CD4-positive, alpha-beta T cell treated with Interleukin-1 beta for 1 hour (primary cell): ENCODE measurements at places on chromosomes 1 and 21.
A peak's percentile ranks its signal among the peaks of the same experiment; 100 is the strongest.

DNA sequence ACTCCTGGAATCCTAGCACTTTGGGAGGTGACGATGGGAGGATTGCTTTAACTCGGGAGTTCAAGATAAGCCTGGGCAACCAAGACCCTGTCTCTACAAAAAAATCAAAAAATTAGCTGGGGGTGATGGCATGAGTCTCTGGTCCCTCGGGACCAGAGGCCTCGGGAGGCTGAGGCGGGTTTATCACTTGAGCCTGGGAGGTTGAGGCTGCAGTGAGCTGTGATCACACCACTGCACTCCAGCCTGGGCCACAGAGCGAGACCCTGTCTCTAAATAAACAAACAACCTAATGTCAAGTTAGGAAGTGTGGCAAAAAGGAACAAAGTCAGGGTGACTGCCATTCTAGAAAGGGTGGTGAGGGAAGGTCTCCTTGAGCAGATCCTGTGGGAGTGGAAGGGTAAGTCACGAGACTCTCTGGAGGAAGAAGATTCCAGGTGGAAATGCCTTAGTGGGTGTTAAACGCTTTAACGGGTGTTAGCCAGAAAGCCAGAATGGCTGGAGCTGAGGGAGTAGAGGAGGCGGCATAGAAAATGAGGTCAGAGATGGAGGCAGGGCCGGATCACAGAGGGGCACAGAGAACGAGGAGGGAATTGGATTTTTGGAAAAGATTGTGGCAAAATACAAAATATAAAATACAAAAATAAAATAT is 62.2 kb upstream of the ATP5PO start:
- no peak for DNase-seq

DNA sequence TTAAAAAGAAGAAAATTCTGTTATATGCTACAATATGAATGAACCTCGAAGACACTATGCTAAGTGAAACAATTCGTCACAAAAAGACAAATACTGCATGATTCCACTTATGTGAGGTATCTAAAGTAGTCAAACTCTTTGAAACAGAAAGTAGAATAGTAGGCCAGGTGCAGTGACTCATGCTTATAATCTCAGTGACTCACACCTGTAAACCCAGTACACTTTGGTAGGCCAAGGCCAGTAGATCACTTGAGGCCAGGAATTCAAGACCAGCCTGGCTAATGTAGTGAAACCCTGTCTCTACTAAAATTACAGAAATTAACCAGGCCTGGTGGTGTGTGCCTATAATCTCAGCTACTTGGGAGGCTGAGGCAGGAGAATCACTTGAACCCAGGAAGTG is 25.7 kb downstream of the EPHA10 start:
- no peak for DNase-seq

GRCh38 chr1:66495495-66495894 is 38.5 kb upstream of the SGIP1 start:
- no peak for DNase-seq

GRCh38 chr1:28115267-28115666 is 26.9 kb upstream of the EYA3 start:
- peak; percentile 72 for DNase-seq

DNA sequence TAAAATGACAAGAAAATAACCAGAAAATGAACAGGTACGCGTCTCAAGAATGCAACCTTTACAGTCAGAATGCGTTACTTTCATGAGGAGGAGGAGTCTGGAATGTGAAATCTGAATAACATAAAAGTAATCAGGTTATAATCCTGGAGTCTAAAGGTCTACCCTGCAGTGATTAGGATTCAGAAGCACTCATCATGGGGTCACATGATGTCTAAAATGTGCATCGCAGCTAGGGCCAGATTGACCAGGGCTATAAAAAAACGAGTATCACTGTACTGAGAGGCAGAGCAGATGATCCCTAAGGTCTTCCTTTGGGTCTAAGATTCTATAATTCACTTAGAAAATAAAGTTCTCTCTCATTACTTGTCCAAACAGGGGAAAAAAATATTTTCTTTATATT is 7.4 kb downstream of the EIF2D start:
- DNase-seq = no peak

DNA sequence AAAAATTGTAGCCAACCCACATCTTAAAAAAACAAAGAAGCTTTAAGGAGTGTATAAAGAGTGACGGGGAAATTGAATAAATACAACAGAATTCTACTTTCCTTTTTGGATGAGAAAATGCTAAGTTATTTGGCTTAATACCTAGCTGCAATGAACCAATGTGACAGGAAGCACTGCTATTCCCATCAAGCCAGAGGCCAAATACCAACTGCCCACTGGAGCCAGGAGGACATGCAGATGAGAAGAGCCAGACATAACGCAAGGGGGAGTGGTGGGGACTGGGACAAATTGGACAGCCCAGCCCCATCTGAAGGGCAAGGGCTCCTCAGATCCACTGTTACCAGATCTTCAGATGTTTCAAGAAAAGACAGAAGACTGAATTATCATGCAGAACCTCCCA is 25.7 kb downstream of the DNAJC11 start:
- DNase-seq = no peak

GRCh38 chr1:29629401-29629800 is 393.1 kb downstream of the PTPRU start:
- no peak for DNase-seq

DNA sequence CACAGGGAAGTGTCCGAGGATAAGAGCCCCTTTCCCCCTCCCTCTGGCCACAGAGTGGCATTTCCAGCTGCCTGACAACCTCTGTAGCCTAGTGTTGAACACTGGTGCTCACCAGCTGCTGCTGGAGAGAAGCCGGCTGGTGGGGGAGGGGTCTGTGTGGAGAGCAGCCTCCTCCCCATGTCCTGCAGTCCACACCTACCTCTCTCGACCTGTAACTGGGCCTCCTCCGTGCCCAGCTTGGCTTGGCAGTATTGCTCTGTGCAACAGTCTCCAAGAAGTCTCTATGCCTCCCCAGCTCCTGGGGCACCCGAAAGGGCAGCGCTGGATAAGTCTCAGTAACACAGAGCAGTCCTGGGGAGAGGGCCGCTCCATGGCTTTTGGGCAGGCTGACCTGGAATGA is 17.0 kb downstream of the PAPPA2 start:
- no peak for DNase-seq

DNA sequence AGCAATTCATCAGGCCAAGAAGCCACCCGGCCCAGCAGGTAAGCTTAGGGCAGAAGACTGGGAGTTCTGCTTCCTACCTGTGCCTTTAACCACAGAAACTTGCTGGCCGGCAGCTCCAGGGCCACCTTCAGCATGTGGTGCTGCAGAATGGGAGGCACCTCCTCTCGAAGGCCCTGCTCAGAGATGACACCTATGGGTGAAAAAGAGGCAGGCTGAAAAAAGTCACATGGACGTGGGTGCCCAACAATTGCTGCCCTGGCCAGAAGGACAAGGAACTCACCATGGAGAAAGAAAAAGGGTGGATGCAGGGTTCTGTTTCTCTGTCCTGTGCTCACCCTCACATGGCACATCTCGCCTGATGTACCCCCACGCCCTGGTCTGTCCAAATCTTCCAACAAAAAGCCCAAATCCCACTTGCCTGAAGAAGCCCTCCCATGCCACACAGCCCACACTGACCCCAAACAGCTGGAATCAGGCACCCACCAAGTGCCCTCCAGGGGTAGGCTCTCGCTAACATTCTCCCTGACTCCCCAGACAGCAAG is 33.0 kb downstream of the URB1 start:
- DNase-seq = no peak

- DNase-seq = no peak
These were observed 106.4 kb upstream of the TARDBP start for GRCh38 chr1:10905841-10906655.
